ENCODE measurements at places on chromosomes 6 and 20. TPM values are rescaled to one million over a fixed set of nuclear protein-coding genes. Genes with fewer than 3 reads are reported as not detected.

The PI16 gene
- 1.8 TPM for total RNA-seq

The DHX35 gene
- total RNA-seq = 9.7 TPM

The PAX1 gene
- under 0.01 TPM for total RNA-seq

The NKX2-4 gene
- total RNA-seq = not detected

The LY86 gene
- not detected for total RNA-seq

The DUSP15 gene
- total RNA-seq = 1.2 TPM

The C20orf204 gene
- 0.59 TPM for total RNA-seq

The FRK gene
- 1.1 TPM for total RNA-seq

The GPX5 gene
- not detected for total RNA-seq

The C20orf141 gene
- total RNA-seq = 0.29 TPM

The CCN5 gene
- total RNA-seq = 520 TPM

The FAM83C gene
- not detected for total RNA-seq

The NOTCH4 gene
- total RNA-seq = 0.59 TPM

The DNMT3B gene
- 2.5 TPM for total RNA-seq

The DYNLT2 gene
- 1.8 TPM for total RNA-seq

The ATRN gene
- total RNA-seq = 43.3 TPM

The C6orf163 gene
- 2.7 TPM for total RNA-seq

The NOX3 gene
- not detected for total RNA-seq

The PKHD1 gene
- total RNA-seq = not detected

The TNNC2 gene
- total RNA-seq = 0.29 TPM

The ANKRD6 gene
- total RNA-seq = 11.5 TPM

The SLC35D3 gene
- total RNA-seq = not detected

The PDYN gene
- not detected for total RNA-seq

The HRH3 gene
- total RNA-seq = not detected

The SYNDIG1 gene
- 3.2 TPM for total RNA-seq

The MICA gene
- total RNA-seq = 31.1 TPM

The REM1 gene
- not detected for total RNA-seq

The RAB32 gene
- total RNA-seq = 115 TPM

The CFAP61 gene
- not detected for total RNA-seq

The SOBP gene
- total RNA-seq = 12.1 TPM

The MAS1 gene
- total RNA-seq = not detected

The MMP24 gene
- total RNA-seq = 0.88 TPM

The LRRC1 gene
- total RNA-seq = 8.0 TPM

The MDN1 gene
- 21.4 TPM for total RNA-seq

The UNC5CL gene
- under 0.01 TPM for total RNA-seq

The HSPA12B gene
- total RNA-seq = not detected

The MAS1L gene
- not detected for total RNA-seq

The TRIM10 gene
- not detected for total RNA-seq

The GSTA3 gene
- total RNA-seq = not detected

The PLCB4 gene
- total RNA-seq = 13.0 TPM

The TEAD3 gene
- 11.2 TPM for total RNA-seq

The PDE7B gene
- 25.3 TPM for total RNA-seq

The PRICKLE4 gene
- not detected for total RNA-seq

The RSPO3 gene
- 1.8 TPM for total RNA-seq

The SLC52A3 gene
- total RNA-seq = not detected

The TMX4 gene
- 40.9 TPM for total RNA-seq

The EYA2 gene
- total RNA-seq = 17.7 TPM

The SPATS1 gene
- total RNA-seq = not detected

The RBPJL gene
- not detected for total RNA-seq

The KCNG1 gene
- total RNA-seq = 16.3 TPM

The RAET1E gene
- total RNA-seq = 0.36 TPM

The KCNK5 gene
- not detected for total RNA-seq

The RAET1G gene
- 1.5 TPM for total RNA-seq

The GPR63 gene
- total RNA-seq = under 0.01 TPM

The ALDH8A1 gene
- total RNA-seq = 0.29 TPM

The SALL4 gene
- 3.5 TPM for total RNA-seq

Measured in osteoblast (primary cell).